ENCODE measurements at places on chromosomes 13 and 19. TPM values are rescaled to one million over a fixed set of nuclear protein-coding genes. Genes with fewer than 3 reads are reported as not detected.

The DOHH gene
- 18.0 TPM for total RNA-seq

The SPRED3 gene
- 2.8 TPM for total RNA-seq

The CEACAM16 gene
- not detected for total RNA-seq

The TEX29 gene
- total RNA-seq = not detected

The LRRC8E gene
- 30.8 TPM for total RNA-seq

The ARL11 gene
- total RNA-seq = not detected

DNA sequence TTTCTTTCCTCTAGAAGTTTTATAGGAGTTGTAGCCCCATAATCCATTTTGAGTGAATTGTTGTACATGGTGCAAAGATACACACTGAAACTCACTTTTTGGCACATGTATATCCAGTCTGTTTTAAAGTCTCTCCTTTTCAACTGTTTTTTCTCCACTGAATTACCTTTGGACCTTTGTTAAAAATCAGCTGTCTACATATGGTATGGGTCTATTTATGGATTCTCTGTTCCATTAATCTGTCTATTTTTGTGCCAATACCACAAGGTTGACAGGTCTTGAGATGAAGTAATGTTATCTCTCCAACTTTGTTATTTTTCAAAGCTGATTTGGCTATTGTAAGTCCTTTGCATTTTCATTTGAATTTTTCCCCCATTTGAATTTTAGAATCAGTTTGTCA, 4.7 kb downstream of the HNRNPA1L2 start:
- DNase-seq = no peak

DNA sequence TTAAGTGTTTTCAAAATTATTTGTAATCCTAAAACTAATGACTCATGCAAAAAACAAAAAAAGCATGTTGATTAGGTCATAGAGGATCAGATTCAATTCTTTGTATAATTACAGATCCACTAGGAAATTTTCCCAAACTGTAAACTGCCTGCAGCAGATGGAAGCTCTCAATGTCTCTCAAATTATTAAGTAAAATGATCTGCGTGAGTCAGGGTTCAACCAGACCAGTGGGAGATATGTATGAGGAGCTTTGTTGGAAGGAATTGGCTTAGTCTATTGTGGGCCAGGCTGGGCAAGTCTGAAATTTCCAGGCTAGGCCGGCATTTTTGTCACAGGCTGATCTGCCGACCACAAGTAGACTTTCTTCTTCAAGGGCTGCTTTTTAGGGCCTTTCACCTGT, 14.4 kb upstream of the SACS start:
- DNase-seq = no peak

The FOXA3 gene
- not detected for total RNA-seq

GRCh38 chr13:74675972-74676371, 541.8 kb upstream of the KLF12 start:
- DNase-seq = no peak

The AXL gene
- 457 TPM for total RNA-seq

The RNF17 gene
- total RNA-seq = not detected

DNA sequence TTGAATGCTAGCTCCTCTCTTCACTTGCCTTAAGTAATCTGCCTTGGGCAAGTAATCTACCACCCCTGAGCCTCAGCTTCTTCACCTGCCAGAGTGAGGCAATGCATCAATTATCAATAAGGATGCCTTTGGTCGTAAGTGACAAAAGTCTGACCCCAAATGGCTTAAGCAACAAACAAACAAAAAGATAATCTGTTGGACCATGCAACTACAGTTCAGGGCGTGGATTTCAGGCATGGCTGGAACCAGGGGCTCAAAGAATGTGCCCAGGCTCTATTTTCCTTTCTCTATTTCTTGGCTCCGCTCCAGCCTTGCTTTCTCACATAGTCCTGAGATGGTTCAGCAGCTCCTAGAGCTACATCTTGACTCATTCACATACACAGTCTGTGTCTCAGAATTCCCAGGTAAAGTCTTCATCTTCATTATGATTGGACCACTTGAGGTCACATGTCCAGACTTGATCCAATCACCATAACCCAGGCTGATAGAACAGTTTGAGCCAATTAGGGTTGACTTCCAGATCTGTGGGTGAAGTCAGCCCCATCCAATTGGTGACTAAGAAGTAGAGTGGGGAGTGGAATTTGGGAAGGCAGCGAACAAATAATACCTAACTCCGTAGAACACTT, 29.6 kb downstream of the ACSBG2 start:
- no peak for DNase-seq

- no peak for DNase-seq
These were observed 3.4 kb downstream of the FCAR start for GRCh38 chr19:54877471-54877870.

DNA sequence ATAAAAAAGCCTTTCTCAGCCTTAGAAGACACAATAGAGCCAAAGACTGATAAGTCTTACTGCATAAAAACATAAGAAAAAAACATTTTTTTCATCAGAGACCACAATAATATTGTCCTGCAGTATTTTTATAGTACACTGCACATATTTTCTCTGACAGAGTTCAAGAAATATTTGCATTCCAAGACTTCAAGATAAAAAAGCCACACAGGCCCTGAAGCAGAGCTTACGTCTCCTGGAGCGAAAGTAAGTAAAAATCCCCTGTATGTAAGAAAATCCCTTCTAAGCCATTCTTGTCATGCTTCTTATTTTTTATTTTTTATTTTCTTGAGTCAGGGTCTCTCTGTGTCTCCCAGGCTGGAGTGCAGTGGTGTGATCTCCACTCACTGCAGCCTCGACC, 755.9 kb downstream of the LIG4 start:
- DNase-seq = peak; percentile 32

DNA sequence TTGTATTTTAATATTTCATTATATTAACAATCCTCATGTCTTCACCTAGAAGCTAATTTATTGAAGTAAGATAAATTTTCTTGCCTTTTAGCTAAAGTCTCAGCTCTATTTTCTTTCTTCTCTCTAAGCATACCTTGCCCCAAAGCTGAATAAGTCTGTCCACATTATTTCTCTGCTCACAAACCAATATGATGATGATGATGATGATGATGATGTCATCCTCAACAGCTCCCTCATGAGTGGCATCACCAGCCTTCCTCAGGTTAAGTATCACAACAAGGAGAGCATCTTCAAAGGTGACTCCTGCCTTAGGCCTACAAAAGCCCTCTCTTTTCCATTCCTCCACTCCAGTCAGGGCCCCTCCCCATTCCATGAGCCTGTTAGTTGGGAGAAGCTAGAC, 31.9 kb upstream of the ATP12A start:
- no peak for DNase-seq
